ENCODE measurements at places on chromosomes 1 and 21. TPM values are rescaled to one million over a fixed set of nuclear protein-coding genes. Genes with fewer than 3 reads are reported as not detected.

Gene ZNF648
- total RNA-seq = not detected

Gene GPA33
- total RNA-seq = not detected

Gene AGTRAP
- total RNA-seq = 51.0 TPM

Gene EPS8L3
- total RNA-seq = not detected

Gene CFAP74
- not detected for total RNA-seq

Gene SLC45A1
- total RNA-seq = 1.5 TPM

Gene PHF13
- total RNA-seq = 19.9 TPM

Gene CDCA8
- total RNA-seq = 27.9 TPM

Gene FNDC5
- total RNA-seq = 0.22 TPM

Gene DCDC2B
- 0.12 TPM for total RNA-seq

Gene SELENBP1
- 22.2 TPM for total RNA-seq

Gene MYOC
- total RNA-seq = 0.25 TPM

Gene NT5C1A
- not detected for total RNA-seq

Gene PAPPA2
- total RNA-seq = 9.4 TPM

Gene SPRR1A
- not detected for total RNA-seq

Gene FOXE3
- not detected for total RNA-seq

Gene IL24
- total RNA-seq = 2.9 TPM

Gene FCGR2B
- total RNA-seq = not detected

Gene MEF2D
- total RNA-seq = 6.9 TPM

Gene EPHB2
- total RNA-seq = 5.2 TPM

Gene GPATCH4
- 34.1 TPM for total RNA-seq

Gene ZFYVE9
- 47.7 TPM for total RNA-seq

Gene C4BPA
- total RNA-seq = not detected

Gene C1orf226
- 0.50 TPM for total RNA-seq

Gene MNDA
- total RNA-seq = not detected

Gene CRP
- not detected for total RNA-seq

Gene DDOST
- total RNA-seq = 375 TPM

Gene MINDY1
- 6.0 TPM for total RNA-seq

Gene TESK2
- 0.77 TPM for total RNA-seq

Gene PTCH2
- 0.22 TPM for total RNA-seq

Gene DNAJC28
- total RNA-seq = 1.1 TPM

Gene ANKRD34A
- 0.33 TPM for total RNA-seq

Gene DCST1
- total RNA-seq = not detected

Gene EFNA1
- 0.22 TPM for total RNA-seq

Gene AGBL4
- total RNA-seq = not detected
